Natural killer cell treated with Interleukin-12 subunit alpha and Interleukin-12 subunit beta and Interleukin-15 and Interleukin-18, amount 100 ng/mL, for 72 hours (primary cell): ENCODE measurements at places on chromosomes 2 and 18. TPM values are rescaled to one million over a fixed set of nuclear protein-coding genes. Genes with fewer than 3 reads are reported as not detected.

GRCh38 chr18:11808001-11808855 lies 43.0 kb upstream of the CHMP1B start:
- no peaks in the 10 kb centered on the region for H3K4me1 ChIP-seq
- no peaks in the 10 kb centered on the region for H3K27me3 ChIP-seq
- no peak overlapping the region for H3K4me3 ChIP-seq
- H3K27ac ChIP-seq: no peak overlapping the region
- no peaks in the 10 kb centered on the region for H3K36me3 ChIP-seq

DNA sequence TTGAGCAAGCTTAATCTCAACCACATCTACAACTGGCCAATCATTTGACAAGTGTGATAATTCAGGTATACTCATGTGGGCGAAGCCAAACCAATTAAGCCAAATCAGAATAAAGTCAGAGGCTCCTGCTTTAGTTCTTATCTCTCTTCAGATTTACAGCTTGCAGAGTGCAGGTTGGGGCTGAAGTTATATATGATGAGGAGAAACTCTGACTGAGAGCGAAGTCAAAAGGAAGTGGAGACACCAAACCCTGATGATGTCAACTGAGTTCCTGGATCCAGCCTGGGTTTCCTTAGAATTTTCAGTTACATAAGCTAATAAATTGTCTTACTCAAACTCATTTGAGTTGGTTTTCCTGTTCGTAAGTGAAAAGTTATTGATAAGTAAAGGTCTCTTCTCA lies 73.9 kb downstream of the ASXL2 start:
- H3K4me3 ChIP-seq: peak overlapping the region; percentile 18
- no peak for DNase-seq
- no peak overlapping the region for H3K27ac ChIP-seq
- no peaks in the 10 kb centered on the region for H3K27me3 ChIP-seq
- H3K36me3 ChIP-seq: peaks cover 13% of the 10 kb centered on the region

DNA sequence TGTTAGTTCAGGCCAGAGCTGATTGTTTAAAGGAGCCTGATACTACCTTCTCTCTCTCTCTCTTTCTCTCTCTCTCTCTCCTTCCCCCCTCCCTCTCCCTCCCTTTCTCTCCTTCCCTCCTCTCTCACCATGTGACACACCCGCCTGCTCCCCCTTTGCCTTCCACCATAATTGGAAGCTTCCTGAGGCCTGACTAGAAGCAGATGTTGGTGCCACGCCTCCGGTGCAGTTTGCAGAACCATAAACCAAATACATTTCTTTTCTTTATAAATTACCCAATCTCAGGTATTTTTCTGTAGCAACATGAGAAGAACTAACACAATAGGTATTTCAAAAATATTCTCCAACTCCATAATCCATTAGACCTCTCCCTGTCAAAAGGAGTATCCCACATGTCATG lies 62.4 kb downstream of the ANKRD62 start:
- DNase-seq: no peak
- no peaks in the 10 kb centered on the region for H3K36me3 ChIP-seq
- H3K4me1 ChIP-seq: no peaks in the 10 kb centered on the region
- peaks cover 12% of the 10 kb centered on the region for H3K27me3 ChIP-seq
- no peak overlapping the region for H3K4me3 ChIP-seq

- DNase-seq: no peak
- no peak overlapping the region for H3K4me3 ChIP-seq
- H3K27ac ChIP-seq: no peak overlapping the region
These were observed 250.9 kb downstream of the OTX1 start for GRCh38 chr2:63301481-63301880.

DNA sequence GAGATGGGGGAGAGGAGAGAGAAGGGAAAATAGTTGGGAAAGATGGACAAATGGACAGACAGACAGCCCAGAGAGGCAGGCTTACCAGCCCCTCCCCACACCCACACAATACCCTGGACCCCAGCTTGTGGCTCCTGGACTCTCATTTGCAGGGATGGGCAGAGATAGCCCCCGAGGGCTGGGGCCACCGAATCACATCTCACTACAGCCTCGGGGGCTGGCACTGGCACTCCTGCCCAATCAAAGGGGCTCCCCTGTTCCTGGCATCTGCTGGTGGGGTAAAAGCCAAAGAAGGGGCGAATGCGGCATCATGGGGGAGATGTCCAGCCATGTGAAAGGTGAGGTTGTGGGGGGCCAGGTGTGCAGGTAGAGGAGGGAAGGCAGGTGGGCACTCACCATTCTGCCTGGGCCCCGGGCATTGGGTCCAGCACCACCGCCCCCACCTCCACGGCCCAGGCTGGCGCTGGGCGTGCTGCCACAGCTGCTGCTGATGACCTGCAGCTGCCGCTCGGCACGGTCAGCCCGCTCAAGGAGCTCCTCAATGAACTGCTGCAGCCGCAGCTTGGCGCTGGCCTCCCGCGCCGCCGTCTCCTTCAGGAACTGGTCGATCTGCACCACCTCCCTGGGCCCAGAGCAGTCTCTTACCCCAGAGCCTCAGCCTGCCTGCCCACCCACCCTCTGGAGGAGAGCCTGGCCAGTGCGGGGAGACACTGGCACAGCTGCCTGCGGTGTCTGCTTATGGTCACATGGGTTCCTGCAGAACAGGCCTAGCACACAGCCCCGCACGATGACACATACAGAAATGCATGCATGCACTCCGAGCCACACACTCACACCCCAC lies 18.0 kb downstream of the FBXO41 start:
- peaks cover 16% of the 10 kb centered on the region for H3K4me1 ChIP-seq
- H3K4me3 ChIP-seq: no peak overlapping the region
- DNase-seq: no peak
- H3K27me3 ChIP-seq: no peaks in the 10 kb centered on the region
- peaks cover 6% of the 10 kb centered on the region for H3K36me3 ChIP-seq

- H3K4me3 ChIP-seq: no peak overlapping the region
- H3K27ac ChIP-seq: no peak overlapping the region
These were observed 506.6 kb downstream of the PLCL1 start for GRCh38 chr2:198311020-198311419.

DNA sequence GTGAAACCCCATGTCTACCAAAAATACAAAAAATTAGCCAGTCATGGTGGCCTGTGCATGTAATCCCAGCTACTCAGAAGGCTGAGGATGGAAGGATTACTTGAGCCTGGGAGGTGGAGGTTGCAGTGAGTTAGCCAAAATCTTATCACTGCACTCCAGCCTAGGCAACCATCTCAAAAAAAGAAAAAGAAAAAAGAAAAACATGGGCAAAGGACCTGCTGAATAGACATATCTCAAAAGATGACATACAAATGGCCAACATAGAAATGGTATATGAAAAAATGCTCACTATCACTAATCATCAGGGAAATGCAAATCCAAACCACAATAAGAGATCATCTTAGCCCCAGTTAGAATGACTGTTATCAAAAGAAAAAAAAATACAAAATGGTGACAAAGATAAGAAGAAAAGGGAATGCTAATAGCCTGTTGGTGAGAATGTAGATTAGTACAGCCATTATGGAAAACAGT lies 1.4 kb upstream of the TGOLN2 start:
- peaks cover 22% of the 10 kb centered on the region for H3K4me1 ChIP-seq
- DNase-seq: no peak

DNA sequence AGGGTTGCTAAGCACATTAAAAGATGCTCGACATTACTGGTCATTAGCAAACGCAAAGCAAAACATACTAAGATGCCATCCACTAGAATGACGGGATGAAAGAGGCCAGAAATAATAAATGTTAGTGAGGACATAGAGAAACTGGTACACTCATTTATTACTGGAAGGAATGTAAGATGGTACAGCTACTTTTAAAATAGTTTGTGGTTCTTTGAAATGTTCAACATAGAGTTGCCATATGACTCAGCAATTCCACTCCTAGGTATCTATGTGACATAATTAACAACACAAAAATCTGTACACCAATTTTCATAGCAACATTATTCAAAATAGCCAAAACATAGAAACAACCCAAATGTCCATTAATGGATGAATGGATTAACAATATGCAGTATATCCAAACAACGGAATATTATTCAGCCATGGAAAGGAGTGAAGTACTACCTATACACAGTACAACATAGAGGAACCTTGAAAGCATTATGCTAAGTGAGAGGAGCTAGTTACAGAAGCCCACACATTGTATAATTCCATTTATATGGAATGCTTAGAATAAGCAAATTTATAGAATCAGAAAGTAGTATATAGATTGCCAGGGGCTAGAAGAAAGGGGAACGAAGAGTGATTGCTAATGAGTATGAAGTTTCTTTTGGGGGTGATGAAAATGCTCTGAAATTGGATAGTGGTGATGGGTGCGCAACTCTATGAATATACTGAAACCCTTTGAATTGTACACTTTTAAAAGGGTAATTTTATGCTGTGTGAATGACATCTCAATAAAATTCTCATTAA lies 61.9 kb upstream of the IL1R1 start:
- peaks cover 28% of the 10 kb centered on the region for H3K27me3 ChIP-seq
- peaks cover 34% of the 10 kb centered on the region for H3K4me1 ChIP-seq
- peak overlapping the region; percentile 70 for H3K4me3 ChIP-seq
- H3K36me3 ChIP-seq: peaks cover 7% of the 10 kb centered on the region
- H3K27ac ChIP-seq: peak overlapping the region; percentile 51

DNA sequence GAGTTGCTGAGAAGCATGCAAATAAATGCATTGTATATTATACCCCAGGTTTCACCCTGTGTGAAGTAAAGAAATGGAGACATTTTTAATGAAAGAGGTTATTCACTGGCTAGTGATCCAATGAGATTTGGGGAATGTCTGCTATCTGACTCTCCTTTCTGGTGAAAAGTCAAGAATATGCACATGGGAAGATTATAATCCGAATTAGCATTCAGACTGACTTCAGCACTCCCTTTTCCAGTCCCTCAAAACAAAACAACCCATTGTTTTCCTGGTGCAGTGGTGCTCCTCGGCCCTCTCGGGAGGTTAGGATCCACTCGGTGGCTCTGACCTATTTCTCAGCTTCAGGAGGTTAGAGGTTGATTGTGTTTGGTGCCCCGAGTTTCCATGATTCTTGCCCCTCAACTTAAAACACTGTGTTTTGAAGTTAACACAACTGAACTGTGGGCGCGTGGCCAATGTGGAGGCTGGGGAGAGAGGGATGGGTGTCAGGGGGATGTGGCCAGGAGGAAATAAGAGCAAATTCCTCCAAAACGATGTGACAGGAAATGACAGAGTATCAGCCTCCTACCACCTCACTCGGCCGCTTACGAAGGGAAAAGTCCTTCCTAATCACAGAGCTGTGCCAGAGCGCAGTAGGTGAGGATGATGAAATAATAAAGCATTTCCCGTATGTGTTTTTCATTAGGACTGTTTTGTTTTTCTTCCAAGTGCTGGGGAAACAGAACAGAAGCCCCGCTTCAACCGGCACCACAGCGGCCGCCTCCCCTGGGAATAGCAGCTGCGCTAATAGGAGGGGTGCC lies 440.1 kb downstream of the MTX2 start:
- no peak overlapping the region for H3K4me3 ChIP-seq
- no peaks in the 10 kb centered on the region for H3K4me1 ChIP-seq
- H3K36me3 ChIP-seq: no peaks in the 10 kb centered on the region
- DNase-seq: no peak

DNA sequence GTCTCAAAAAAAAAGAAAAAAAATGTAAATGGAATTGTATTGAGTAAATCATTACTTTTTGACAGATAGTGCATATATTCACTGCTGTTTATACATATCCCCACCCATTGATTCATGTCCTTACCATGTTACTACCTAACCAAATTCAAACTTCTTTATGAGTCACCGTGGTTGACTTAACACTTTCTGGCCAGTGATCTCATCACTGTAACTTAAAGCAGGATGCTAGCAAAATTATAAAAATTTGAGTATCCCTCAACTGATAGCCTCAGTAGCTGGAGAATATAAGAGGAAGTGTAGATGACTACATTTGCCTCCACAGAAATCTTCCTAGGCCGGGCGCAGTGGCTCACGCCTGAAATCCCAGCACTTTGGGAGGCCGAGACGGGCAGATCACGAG lies 13.4 kb downstream of the CNOT9 start:
- H3K4me3 ChIP-seq: peak overlapping the region; percentile 53
- peaks cover 33% of the 10 kb centered on the region for H3K4me1 ChIP-seq
- no peak for DNase-seq
- H3K27ac ChIP-seq: peak overlapping the region; percentile 87
- no peaks in the 10 kb centered on the region for H3K27me3 ChIP-seq

DNA sequence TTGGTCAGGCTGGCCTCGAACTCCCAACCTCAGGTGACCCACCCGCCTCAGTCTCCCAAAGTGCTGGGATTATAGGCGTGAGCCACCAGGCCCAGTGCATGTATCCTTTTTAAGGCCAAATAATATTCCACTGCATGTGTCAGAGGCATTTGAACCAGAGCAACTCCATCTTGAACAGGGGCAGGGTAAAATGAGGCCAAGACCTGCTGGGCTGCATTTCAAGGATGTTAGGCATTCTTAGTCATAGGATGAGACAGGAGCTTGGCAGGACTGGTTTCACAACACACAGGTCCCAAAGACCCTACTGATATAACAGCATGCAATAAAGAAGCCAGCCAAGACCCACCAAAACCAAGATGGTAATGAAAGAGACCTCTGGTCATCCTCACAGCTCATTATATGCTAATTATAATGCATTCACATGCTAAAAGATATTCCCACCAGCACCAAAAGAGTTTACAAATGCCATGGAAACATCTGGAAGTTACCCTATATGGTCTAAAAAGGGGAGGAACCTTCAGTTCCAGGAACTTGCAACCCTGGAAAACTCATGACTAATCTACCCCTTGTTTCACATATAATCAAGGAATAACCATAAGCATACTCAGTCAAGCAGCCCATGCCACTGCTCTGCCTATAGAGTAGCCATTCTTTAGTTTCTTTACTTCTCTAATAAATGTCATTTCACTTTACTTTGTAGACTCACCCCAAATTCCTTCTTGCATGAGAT lies 204.6 kb downstream of the RAB3GAP1 start:
- H3K4me1 ChIP-seq: no peaks in the 10 kb centered on the region
- no peaks in the 10 kb centered on the region for H3K36me3 ChIP-seq
- no peak overlapping the region for H3K4me3 ChIP-seq
- no peak overlapping the region for H3K27ac ChIP-seq
- DNase-seq: no peak

- H3K27me3 ChIP-seq: no peaks in the 10 kb centered on the region
- H3K36me3 ChIP-seq: no peaks in the 10 kb centered on the region
- H3K4me1 ChIP-seq: no peaks in the 10 kb centered on the region
- DNase-seq: no peak
- H3K27ac ChIP-seq: no peak overlapping the region
- H3K4me3 ChIP-seq: no peak overlapping the region
These were observed 116.0 kb downstream of the LTBP1 start for GRCh38 chr2:33062665-33063250.

GRCh38 chr2:125364192-125364983 lies 1291.6 kb upstream of the GYPC start:
- no peaks in the 10 kb centered on the region for H3K4me1 ChIP-seq
- no peak overlapping the region for H3K27ac ChIP-seq
- peaks cover 15% of the 10 kb centered on the region for H3K36me3 ChIP-seq
- no peak overlapping the region for H3K4me3 ChIP-seq

GRCh38 chr2:175282300-175282699 lies 100.8 kb upstream of the ATP5MC3 start:
- no peaks in the 10 kb centered on the region for H3K36me3 ChIP-seq
- no peak for DNase-seq
- H3K27me3 ChIP-seq: peaks cover 16% of the 10 kb centered on the region
- H3K27ac ChIP-seq: no peak overlapping the region

- H3K4me3 ChIP-seq: peak overlapping the region; percentile 68
- peaks cover 23% of the 10 kb centered on the region for H3K27me3 ChIP-seq
- peaks cover 43% of the 10 kb centered on the region for H3K4me1 ChIP-seq
- no peaks in the 10 kb centered on the region for H3K36me3 ChIP-seq
These were observed 93.3 kb downstream of the ALPK2 start for GRCh38 chr18:58535340-58536201.

Gene UGT1A10
- not detected for total RNA-seq

Gene RAB17
- not detected for total RNA-seq

Gene ZAP70
- total RNA-seq: 97.4 TPM

Gene SULT1C4
- not detected for total RNA-seq

Gene SLC4A5
- 1.2 TPM for total RNA-seq

Gene CERKL
- total RNA-seq: not detected
